Activated CD4-positive, alpha-beta T cell treated with anti-CD3 and anti-CD28 coated beads, Interleukin-2, amount 50 U/mL, for 4 hours (primary cell): ENCODE measurements at places on chromosomes 4 and X.

GRCh38 chr4:167724941-167725340, 367.4 kb upstream of the ANXA10 start:
- DNase-seq, result no peak

DNA sequence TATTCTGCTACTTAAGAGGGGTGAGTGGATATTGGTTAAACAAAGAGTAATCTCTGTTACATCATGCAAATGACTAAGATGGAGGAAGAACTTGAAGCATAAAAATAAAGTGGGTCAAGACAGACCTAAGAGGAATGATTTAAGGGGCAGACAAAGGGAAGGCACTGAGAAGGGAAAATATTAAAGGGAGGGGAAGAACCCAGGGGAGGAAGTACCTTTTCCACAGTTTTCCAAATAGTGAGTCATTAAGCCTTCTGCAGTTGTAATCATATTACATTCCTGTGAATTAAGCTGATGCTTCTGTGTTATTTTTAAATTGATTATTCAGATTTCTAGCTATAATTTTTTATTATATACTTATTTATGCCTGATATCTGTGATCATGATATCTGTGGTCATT, 253.3 kb downstream of the CENPC start:
- no peak for DNase-seq

- DNase-seq, result no peak
Observed at GRCh38 chrX:71296806-71297205, 4.7 kb upstream of the ITGB1BP2 start.

GRCh38 chr4:153522802-153523094, 56.6 kb downstream of the TMEM131L start:
- DNase-seq, result no peak

DNA sequence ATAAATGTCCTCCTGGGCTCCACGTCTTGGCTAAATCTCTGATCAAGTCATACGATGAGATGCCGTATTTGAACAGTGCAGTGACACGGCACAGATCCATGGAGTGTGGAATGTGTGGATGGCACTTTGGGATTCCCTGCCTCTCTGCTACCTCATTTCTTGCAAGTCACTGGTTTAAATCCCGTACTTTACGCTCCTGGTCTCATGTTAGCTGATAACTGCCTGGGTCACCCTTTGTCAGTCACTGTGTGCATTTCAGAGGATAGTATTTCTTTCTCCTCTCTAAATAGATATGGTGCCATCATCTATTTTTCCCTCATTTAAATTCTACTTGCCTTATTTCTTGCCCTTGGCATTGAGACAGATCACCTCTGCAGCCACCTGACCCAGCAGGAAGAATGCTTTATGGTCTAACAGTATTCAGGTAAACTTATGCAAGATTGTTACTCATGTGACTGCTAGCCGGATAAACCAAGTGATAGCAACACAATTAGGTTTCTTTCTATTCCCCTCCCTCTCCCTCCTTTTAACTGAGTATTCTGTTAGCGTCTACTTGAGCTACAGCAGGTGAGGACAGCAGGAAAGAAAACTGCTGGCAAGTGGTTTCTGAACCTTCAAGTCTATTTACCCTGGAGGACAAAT, 2.8 kb downstream of the EGF start:
- no peak for DNase-seq

- no peak for DNase-seq
Observed at GRCh38 chr4:12734586-12734985, 749.6 kb downstream of the RAB28 start.

GRCh38 chr4:22500831-22501714, 14.8 kb downstream of the ADGRA3 start:
- no peak for DNase-seq

DNA sequence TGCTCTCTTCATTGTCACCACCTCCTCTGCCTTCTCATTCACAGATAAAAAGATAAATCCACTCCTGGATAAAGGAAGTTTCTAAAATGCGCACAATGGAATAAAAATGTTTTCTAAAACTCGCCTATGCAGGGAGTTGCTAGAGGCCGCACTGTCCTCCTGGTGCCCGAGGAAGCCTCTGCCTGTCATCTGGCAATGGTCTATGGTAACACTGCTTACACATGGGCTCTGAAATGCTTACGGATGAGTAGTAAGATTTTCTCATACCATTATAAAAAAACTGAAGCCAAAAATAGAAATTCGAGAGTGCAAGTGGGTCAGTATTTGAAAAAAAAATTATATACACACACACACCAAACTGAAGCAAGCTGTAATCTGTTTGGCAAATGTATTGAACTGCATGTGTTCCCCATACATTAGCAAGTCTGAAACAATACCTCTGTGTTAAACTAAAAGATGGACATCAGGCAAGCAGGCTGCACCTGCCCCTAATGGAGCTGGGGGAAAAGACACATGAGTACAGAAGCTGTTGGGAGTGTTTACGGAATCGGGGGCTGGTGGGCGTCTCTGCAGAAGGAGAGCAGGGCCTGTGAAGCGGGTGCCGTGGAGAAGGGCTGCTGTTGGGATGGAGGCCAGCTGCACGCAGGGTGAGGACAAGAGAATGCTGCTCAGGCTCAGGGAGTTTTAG, 103.3 kb upstream of the FAT1 start:
- DNase-seq, result no peak

DNA sequence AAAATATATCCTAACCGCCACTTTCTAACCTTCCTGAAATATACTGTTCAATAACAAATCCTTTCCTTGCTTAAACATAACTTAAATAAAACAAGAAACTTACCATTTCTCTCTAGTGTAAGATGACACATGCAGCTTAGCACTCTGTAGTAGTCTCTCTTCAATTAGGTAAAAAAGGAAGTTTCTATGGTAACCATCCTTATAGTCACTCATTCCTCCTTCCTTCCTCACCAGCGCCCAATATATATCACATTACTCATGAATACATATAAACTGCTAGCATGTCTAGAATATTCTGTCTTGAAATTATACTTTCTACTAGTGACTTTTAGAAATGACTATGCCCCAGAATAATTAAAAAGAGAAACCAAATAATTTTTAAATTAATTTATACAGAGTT, 112.2 kb downstream of the SNCA start:
- DNase-seq, result no peak

GRCh38 chr4:77157859-77158486, 966 bp downstream of the CCNG2 start:
- peak; percentile 45 for DNase-seq

- DNase-seq, result no peak
Observed at GRCh38 chr4:89725268-89725667, 111.7 kb downstream of the SNCA start.

GRCh38 chr4:569958-570667, 6.0 kb downstream of the TMEM271 start:
- DNase-seq, result no peak

GRCh38 chrX:10049236-10049635, 82.1 kb downstream of the CLDN34 start:
- no peak for DNase-seq

GRCh38 chr4:109169170-109169569, 133.3 kb downstream of the COL25A1 start:
- no peak for DNase-seq

- DNase-seq, result no peak
Observed at GRCh38 chr4:78372355-78372988, 179.1 kb upstream of the ANXA3 start.

GRCh38 chr4:166735553-166735952, 498.7 kb downstream of the SPOCK3 start:
- no peak for DNase-seq

- no peak for DNase-seq
Observed at GRCh38 chrX:77924320-77924859, 13.9 kb downstream of the ATP7A start.

DNA sequence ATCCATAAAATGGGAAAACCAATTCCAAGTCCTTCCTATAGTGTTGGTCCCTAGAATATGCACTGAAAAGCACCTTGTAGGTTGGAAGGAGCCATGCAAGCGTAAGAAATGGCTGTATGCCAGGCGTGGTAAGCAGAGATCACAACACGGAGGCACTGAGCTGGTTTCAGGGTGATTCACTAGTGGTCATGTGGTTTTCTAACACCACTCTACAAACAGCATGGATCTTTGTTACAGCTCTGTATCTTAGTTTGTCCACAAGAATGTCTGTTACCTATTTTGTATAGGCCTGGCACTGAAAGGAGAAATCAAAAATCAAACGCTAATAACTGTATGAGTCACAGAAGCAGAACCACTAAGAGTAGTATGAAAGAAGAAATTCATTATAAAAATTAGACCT, 71.9 kb downstream of the MAGEB17 start:
- no peak for DNase-seq

GRCh38 chr4:138696058-138696457, 319.5 kb upstream of the NOCT start:
- no peak for DNase-seq

GRCh38 chr4:22237155-22237751, 278.6 kb downstream of the ADGRA3 start:
- DNase-seq, result peak; percentile 28

- DNase-seq, result no peak
Observed at GRCh38 chr4:89119836-89120235, 8.5 kb downstream of the TIGD2 start.

GRCh38 chr4:7024336-7024890, 18.8 kb upstream of the TADA2B start:
- DNase-seq, result no peak

DNA sequence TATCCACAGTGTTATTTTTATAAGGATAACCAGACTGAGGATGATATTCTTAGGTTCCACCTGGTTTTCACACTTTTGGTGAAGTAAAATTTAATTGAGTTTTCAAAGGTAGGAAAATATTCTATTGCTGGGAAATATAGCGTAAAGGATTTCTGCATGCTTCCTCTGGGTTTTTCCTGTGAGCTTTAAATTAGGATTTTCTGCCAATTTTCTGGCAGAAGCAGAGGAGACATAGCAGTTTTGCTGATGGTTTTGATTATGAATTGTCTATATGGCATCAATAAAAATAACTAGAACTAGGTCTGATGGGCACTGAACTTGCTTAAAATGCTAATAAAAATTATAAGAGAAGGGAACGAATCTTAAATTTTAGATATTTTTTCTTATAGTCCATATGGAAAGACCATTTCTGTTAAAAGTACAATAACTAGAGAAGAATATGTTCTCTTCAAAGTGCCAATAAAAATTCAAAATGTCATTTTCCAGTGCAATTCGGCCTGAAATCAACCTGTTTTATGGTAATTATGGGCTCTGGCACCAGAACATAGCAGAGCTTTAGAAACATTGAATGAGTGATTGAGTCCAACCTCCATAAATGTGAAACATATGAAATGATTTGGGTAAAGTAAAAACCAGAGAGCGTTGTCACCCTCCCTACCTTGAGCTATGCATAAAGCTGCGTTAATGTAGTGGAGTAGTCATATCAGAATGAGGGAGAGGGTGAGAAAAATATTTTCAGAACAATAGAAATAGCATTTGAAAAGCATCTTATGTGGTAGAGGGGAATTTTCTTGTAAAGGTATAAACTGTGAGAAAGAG, 279.7 kb downstream of the SPRY1 start:
- DNase-seq, result no peak

DNA sequence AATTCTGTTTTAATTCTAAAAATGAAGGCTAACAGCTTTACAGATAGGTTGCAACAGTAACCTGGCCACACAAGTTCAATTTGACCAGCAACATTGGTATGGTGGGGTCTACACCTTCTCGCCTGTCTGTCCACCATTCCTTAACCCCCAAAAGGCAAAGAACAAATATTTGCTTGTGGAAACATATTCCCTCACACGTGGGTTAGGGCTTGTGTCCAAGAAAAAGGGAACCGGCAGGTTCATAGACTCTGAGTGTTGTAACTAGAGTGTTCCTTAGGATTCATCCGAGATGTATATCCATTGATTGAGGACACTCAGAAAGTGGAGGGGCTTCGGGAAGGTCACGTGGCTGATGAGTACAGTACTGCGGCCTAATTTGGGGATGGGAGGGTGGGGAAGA, 54.1 kb downstream of the C4orf51 start:
- no peak for DNase-seq

GRCh38 chrX:132482632-132483031, 6.2 kb downstream of the MBNL3 start:
- no peak for DNase-seq

DNA sequence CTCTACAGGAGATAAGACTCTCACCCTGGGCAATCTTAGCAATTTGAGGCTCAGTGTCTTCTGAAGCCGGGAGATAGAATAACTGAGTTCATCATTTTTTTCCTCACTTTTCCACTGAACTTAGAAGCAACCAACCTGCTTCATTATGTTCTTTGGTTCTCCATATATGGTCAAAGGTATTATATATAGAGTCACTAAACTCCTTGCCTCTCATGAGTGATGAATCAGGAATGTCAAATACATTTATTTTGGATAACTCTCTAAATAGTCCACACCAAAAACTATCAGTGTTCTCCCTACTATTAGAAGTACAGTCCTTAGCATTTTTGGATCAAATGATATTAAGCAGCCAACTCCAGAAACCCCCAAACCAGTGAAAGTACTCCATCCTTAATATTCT, 421.5 kb upstream of the EPHA5 start:
- DNase-seq, result no peak

DNA sequence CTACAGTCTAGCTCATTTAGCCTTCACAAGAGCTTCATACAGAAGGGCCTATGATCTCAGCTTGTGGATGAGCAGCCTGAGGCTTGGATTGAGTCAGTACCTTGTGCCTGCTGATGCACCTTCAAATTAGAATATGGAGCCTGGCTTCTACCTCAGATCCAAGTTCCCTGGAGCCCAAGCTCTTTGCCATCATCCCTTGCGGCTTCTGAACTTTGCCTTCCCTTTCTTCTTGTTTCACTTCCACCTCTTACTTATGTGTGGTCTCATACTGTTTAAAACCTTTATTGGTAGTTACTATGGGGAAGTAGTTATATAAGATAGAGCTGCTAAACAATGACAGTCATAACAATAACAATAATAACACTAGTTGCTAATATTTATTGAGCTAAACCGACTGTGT, 84.3 kb upstream of the AFF2 start:
- DNase-seq, result no peak

- no peak for DNase-seq
Observed at GRCh38 chr4:94262163-94263016, 54.7 kb downstream of the SMARCAD1 start.

GRCh38 chrX:46627062-46627461, 53.5 kb downstream of the CHST7 start:
- DNase-seq, result no peak

DNA sequence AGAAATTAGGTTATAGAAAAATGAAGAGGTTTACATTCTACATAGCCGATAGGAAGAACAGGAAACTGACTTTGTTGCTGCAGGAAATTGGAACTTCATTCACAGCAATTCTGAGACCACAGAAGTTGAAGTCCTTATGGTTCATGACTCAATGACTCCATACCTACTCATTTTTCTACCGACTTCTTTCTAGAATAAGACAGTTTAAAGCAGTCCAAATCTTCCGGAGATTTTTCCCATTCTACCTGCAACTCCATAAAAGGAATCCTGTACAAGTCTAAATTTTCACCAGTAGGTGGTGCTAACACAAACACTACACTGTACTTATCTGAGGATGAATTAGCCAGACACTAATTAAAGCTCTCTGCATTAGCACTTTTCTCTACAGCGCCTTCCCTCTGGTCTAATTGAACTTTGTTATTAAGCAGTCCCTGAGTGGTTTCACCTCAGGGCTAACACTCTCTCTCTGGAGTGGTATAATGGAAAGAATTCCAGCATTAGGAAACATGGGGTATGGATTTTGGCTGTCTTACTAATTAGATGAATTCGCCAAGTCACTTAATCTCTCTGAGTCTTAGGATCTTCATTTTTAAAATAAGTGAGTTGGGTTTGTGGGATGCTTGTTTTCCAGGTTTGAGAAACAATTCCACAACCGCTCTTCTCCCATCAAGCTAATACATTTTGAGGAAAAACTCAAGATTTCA, 167.9 kb downstream of the SMIM20 start:
- no peak for DNase-seq

GRCh38 chrX:124212622-124213021, 119.8 kb upstream of the TEX13D start:
- DNase-seq, result no peak
